ENCODE measurements at places on chromosomes 2 and 18.

- no peak for DNase-seq
These were observed 292.0 kb downstream of the ZNF804A start for GRCh38 chr2:184890311-184890710.

DNA sequence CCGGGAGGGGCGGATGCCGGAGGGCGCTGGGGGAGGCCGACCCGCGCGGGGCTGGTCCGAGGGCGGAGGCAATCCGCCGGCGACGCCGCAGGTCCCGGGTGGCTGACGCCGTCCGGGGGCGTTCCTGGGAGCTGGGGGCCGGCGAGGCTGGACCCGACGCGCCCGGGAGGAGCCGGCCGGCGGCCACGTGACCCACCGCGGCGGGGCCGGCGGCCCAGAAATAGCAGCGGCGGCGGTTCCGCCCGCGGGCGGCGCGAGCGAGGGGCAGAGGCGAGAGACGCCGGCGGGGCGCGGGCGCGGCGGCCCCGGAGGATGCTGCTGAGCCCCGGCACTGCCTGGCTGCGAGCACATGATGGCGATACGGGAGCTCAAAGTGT, at the start of gene RAB31:
RAB31 (plus strand) TSS at position 245 of the 377 bp plus-strand sequence; CDS start at position 350, 105 bp downstream.
- DNase-seq: peak; percentile 53

- DNase-seq: no peak
These were observed 15.2 kb downstream of the EN1 start for GRCh38 chr2:118832071-118832790.

DNA sequence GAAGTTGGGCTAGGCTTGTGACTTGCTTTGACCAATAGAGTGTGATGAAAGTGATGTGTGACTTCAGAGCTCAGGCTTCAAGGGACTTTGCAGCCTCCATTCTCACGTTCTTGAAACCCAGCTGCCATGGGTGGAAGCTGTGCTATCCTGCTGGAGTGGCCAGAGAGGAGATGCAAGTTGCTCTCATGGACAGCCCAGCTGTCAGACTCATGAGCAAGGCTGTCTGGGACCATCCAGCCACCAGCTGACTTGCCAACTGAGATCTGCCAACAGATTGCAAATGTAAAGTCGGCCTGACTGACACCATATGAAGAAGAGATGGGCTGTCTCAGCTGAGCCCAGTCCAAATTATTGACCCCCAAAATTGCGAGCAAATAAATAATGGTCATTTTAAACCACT, 226.4 kb upstream of the CXCR4 start:
- no peak for DNase-seq

DNA sequence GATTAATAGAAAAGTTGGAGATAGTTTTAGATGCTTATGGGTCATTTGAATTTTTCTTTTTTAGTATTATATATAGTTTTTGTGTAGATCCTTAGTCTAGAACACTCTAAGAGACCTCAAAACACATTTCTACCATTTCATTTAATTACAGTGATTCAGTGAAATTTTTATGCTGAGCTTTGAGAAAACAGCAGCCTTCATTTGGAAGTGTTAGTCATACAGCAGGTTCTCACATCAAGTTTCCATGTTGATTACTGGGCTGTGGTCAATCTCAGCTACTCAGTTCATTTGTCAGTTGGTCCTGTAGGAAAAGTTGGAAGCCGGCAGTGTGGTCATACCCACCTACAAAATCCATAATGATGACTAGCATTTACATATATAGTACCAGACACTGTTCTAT, 37.9 kb downstream of the MAP3K19 start:
- DNase-seq: no peak

DNA sequence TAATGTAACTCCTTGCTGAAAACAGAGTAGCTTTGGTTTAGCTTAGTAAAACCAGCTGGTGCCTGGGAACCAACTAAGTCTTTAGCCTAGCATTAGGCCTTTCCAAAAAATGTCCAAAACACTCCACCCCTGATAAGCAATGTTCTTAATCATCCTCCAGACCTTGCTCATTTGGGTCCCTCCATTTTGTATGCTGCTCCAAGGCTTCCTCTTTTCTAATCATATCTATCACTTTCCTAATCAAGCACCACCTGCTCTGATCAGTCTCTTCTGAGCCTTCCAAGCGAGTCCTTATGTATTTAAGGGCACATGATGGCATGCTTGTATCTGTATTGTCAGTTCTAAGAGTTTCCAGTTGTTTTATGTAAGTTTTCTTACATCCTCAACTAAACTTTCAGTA, 23.6 kb downstream of the THADA start:
- no peak for DNase-seq

DNA sequence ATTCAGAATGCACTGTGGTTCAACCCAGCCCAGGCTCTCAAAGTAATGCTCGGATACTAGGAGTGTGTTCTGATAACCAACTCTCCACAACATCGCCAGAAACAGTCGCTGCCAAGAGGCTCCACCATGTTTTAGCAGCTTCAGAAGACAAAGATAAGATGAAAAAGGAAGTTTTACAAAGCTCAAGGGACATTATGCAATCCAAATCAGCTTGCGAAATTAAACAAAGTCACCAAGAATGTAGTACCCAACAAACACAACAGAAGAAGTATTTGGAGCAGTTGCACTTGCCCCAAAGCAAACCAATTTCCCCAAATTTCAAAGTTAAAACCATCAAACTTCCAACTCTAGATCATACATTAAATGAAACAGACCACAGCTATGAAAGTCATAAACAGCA, 360.9 kb downstream of the XIRP2 start:
- no peak for DNase-seq

DNA sequence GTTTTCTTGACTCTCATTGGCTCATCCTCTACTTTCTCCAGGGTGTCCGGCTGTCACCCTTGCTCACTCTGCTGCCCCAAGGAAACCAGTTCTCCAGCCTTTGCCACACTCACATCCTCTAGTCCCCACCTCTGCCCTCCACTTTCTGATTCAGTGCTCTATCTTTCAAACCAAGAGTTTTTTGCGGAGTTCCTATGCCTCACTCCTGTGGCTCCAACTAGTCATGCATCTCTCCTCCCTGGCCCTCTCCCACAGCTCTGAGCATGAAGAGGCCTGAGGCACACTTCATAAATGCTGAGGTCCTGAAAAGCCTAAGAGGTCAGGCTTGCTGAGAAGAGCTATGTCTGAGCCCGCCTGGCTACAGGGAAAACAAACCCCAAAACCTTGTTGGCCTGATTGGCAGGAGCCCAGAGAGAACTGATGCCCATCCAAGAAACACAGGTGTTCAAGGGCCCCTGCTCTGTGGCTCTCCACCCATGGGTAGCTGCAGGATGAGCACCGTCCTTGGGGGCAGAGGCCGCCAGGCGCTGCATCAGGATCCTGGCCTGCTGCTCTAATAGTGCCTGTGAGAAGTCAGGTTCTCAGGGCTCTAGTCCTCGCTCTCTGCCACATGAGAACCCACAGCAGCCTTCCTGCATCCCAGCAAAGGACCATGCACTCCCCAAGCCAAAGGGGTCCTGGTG, 42.1 kb downstream of the HS1BP3 start:
- DNase-seq: no peak

DNA sequence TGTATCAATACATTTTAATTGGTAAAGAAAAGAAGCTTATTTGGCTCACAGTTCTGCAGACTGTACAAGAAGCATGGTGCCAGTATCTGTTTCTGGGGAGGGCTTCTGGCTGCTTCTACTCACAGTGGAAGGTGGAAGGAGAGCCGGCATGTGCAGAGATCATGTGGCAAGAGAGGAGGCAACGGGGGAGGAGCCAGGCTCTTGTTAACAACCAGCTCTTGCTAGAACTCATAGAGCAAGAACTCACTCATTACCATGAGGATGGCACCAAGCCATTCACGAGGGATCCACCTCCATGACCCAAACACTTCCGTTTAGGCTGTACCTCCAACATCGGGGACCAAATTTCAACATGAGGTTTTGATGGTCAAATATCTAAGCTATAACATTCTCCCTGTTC, 7.5 kb downstream of the PARD6G start:
- DNase-seq: no peak

DNA sequence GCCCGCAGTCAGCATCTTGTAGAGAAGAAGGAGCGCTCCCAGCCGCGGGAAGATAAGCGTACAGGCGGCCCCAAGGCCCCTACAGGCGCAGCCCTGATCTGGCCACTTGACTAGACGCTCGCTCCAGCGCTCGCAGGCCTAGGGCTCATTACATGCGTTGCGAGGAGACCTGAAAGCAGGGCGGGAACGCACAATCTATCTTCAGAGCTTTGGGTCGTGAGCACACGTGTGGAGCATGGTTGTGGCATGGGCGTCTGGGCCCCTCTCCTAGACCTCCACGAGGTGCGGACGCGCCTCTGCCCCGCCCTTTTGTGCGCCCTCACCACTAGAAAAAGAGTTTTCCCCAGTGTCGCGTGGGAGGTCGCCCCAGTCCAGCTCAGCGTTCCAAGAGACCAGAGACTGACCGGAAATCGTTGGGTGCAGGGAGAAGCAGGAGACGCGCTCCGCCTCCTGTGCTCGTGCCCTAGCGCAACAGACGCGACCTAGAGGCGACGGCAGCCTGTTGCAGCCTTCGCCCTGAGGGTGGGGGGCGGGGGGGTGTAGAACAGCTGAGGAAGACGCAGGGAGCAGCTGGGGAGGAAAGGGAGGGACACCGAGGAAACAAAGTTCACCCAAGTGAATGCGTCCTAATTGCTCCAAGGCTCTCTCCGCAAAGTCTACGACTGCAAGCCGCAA, 12.6 kb downstream of the NR4A2 start:
- no peak for DNase-seq

DNA sequence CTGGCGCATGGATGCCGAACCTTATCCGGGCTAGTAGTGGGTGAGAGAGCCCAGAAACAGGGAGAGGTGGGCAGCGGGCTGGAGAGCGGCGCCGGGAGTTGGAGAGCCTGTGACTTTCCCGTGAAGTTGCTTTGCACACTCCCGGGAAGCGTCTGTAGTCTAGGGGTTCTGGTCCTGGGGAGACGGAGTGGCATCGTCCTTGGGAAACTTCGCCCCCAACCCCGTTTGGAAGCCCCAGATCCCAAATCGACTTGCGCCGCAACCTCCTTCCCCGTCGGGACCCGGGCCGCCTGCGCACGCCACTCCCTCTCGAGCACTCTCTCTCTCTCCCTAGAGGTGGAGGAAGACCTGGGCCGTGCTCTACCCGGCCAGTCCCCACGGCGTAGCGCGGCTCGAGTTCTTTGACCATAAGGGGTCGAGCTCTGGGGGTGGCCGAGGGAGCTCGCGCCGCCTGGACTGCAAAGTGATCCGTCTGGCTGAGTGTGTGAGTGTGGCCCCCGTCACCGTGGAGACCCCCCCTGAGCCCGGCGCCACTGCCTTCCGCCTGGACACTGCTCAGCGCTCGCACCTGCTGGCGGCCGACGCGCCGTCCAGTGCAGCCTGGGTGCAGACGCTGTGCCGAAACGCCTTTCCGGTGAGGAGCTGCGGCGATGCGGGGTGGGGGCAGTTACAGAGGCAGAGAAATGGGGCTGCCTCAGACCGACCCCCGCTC, 456 bp downstream of the DOK1 start:
- DNase-seq: no peak

DNA sequence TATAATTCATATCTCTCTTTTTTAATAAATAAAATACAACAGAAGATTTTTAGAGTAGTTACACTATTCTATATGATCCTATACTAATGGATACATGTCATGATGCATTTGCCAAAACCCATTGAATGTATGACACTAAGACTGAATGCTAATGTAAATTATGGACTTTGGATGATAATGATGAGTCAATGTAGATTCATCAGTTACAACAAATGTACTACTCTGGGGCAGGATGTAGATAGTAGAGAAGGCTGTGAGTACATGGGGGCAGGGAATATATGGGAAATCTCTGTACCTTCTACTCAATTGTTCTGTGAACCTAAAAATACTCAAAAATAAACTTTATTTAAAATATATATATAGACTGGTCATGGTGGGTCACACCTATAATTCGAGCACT, 45.6 kb upstream of the NEDD4L start:
- no peak for DNase-seq

DNA sequence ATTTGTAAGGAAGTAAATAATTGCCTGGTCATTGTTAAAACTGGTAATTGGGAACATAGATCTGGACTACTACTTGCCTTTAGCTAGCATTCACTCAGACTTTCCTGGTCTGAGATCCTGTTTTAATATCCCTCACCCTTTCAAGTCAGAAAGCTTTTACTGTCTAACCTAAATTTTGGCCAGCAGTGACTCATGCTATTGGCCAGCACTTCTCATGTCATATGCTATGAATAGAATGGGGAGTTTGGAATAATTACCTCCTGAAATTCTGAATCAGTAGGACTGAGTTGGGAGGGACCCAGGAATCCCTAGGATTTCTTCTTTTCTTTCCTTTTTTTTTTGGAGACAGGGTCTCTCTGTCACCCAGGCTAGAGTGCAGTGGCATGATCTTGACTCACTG, 19.3 kb downstream of the STK36 start:
- DNase-seq: no peak

DNA sequence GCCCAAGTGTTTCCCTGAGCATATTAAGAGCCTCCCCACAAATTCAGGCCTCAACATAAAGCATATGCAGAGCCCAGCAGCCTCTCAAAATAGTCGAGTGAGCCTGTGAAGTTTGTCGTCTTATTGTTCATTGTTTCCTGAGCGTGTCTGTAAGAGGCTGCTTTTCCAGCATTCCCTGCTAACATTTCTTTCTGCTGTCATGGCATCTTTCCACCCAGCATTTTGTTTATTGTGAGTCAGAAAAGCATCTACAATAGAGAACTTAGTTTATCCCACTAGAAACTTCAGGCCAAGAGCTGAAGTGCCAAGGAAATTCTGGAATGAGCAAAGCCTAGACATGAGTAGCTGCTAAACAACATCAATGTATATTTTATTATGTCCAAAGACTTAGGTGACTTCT, 46.3 kb upstream of the STAM2 start:
- no peak for DNase-seq

GRCh38 chr18:42578792-42579191, 536.7 kb downstream of the RIT2 start:
- DNase-seq: no peak

DNA sequence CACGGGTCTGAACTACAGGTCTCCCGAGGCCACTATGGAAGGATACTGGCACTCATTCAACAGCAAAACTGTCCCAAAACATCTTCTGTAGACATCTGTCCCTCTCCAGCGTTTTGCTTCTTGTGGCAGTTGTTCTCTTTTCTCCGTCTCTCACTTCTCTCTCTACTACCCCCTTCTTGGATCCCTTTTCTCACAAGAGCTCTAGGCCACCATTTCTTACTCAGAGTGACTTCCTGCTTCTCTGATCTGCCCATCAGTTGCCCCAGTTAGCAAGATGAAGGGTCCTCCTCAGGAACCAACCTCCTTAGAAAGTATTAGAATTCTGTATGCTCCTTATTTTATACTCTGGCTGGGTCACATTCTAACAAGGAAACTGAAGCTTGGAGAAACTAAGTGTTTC, 32.6 kb downstream of the BCL2 start:
- no peak for DNase-seq

DNA sequence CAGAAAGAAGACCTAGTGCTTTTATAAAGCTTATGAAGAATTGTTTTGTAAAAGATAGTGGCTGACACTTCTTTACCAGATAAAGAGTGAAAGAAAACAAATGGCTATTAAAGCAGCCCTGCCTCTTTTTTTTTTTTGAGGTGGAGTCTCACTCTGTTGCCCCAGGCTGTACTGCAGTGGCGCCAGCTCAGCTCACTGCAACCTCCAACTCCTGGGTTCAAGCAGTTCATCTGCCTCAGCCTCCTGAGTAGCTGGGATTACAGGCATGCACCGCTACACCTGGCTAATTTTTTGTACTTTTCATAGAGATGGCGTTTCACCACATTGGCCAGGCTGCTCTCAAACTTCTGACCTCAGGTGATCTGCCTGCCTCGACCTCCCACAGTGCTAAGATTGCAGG, 12.9 kb downstream of the ARPC2 start:
- DNase-seq: no peak

- DNase-seq: peak; percentile 64
These were observed 1.4 kb upstream of the HSBP1L1 start for GRCh38 chr18:79962835-79963657.

- DNase-seq: no peak
These were observed 5.7 kb downstream of the MGAT5 start for GRCh38 chr2:134259571-134259970.

All from GM12892 (cell line).